ENCODE measurements at places on chromosomes 4 and X. TPM values are rescaled to one million over a fixed set of nuclear protein-coding genes. Genes with fewer than 3 reads are reported as not detected.

Gene GJB1
- 0.19 TPM for total RNA-seq

Gene PAK3
- 1.3 TPM for total RNA-seq

Gene DMRTC1
- not detected for total RNA-seq

GRCh38 chrX:18099745-18100144 is 120.9 kb downstream of the BEND2 start:
- no peak for DNase-seq
- H3K27me3 ChIP-seq, result no peaks in the 10 kb centered on the region
- no peak overlapping the region for H3K4me3 ChIP-seq
- H3K4me1 ChIP-seq, result no peaks in the 10 kb centered on the region
